AG04449 (cell line): ENCODE measurements at places on chromosomes 13 and 19.
A peak's percentile ranks its signal among the peaks of the same experiment; 100 is the strongest.

DNA sequence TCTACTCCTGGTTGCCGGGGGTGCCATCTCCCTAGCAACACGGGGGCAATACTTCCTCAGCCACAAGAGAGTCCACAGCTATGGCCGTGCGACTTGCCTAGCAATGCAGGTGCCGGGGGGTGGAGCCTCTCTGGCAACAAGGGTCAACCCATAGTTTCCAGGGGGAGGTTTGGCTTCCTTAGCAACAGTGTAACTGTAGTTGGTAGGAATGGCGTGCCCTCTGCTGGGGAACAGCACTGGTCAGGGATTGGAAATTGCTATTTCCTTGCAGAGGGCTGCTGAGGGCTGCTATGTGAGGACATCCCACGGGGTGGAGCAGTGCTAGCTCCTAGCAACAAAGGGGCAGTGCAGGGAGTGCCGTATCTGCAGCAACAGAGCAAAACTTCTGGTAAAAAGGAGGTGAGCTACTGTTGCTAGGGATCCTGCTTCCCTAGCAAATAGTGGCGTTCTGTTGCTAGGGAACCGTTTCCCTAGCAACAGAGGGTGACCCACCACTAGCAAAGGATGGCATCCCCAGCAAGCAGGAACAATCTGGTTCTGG lies 7.0 kb upstream of the TMC4 start:
- DNase-seq, result no peak

GRCh38 chr13:42747399-42747873 lies 33.9 kb upstream of the FAM216B start:
- DNase-seq, result peak; percentile 99

DNA sequence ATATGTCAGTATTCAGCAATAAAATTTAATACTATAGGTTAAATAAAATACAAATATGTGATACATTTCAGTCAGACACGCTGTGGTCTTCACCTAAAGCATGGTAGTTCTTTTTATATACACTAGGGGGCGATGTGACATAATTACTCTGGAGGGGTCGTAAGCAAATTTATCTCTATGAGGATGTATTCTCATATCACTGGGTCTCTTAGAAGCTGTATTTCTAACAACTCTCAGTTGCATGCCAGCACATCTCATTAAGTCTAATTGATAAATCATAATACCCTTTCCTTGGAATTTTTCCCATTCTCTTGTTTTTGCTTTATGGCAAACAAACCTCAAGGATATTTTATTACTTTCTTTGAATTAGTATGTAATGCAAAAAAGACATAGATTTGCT lies 3.9 kb upstream of the PCDH17 start:
- no peak for DNase-seq

GRCh38 chr13:73081256-73081915 lies 22.6 kb downstream of the KLF5 start:
- DNase-seq, result no peak

GRCh38 chr13:48403913-48404312 lies 9.0 kb downstream of the LPAR6 start:
- no peak for DNase-seq

- DNase-seq, result no peak
These were observed 698.8 kb downstream of the UQCRFS1 start for GRCh38 chr19:28514166-28514565.

DNA sequence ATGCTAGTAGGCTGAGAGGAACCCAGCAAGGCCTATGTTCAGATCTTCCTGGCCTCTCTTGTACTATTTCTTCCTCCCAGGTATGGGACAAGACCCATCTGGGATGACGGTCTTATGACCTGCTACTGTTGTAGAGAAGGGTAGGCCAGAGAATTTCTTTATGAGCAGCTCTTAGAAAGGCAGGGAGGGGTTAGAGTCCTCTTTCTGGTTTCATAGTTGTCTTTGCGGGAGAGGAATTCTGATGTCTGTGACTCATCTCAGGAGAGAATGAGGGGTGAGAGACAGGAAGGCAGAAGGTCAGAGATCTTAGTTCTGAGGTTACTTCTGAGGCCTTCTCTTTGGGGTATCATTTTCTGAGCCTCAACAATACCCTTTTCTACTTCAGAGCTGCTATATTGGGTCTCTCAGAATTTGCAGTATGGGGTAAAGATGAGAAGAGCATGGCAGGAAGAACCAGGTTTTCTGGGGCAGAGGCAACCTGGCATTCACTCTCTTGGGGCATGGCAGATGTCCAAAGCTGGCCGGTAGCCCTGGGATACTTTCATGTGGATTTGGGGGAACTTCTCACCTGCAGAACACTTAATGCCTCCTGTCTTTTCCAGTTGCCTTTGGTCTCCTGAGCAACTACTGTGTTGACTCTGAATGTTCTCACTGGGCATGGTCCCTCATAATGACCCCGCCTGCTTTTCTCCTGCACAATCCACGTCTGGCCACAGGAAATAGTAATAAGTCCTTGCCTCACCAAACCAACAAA lies 154.4 kb downstream of the GGACT start:
- no peak for DNase-seq

GRCh38 chr13:23458989-23459388 lies 25.5 kb upstream of the SACS start:
- DNase-seq, result no peak

- DNase-seq, result no peak
These were observed 78.7 kb upstream of the FAM216B start for GRCh38 chr13:42702716-42703115.

DNA sequence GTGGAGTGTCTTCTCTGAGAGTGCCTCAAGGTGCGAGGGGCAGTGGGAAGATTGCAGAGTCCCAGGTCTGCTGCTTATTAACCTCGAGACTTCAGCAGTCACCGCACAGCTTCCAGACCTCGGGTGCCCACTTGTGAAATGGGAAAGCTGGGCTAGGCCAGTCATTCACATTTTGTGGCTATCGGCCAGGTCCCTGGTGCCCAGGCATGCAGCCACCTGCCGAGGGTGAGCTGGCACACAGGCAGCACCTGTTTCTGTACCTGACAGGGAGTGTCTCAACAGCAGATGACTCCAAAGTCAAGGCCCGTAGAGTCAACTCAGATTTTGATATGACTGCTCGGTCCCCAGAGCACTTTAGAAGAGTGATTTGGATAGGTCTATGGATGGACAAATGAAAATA lies 21.9 kb downstream of the UQCRFS1 start:
- DNase-seq, result no peak

DNA sequence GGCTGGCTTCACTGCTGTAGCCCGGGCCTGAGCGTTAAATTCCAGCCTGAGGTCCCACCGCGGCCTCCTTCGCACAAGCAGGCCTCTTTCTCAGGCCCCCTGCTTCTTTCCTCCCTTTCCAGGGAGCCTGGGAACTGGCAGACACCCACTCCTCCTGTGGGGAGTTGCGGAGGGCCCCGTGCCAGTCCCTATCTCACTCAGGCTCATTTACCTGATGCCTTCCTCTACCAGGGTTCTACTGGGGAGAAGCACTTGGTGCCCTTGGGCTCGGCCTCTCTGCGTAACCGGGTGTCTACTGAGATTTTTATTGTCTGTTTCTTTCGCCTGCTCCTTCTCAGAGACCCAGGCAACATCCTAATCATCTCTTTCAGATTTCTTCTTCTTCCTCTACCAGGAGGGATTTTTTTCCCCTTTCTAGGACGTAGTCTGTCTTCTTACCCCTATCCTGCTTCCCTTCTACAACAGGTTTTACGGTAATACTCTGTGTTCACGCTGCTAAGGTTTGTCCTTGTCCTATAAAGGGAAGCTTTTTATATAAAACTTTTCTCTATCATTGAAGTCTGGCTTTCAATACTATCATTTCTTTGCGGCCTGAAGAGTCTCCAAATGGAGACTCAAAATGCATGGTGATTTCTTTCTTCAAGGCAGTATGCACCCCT lies 135.4 kb upstream of the GPR12 start:
- no peak for DNase-seq

GRCh38 chr19:55585658-55586339 lies 5.2 kb upstream of the ZNF579 start:
- no peak for DNase-seq
